ENCODE measurements at places on chromosomes 5 and 9. TPM values are rescaled to one million over a fixed set of nuclear protein-coding genes. Genes with fewer than 3 reads are reported as not detected.

C7 gene
- polyA plus RNA-seq, result 17.1 TPM

PCSK5 gene
- 1.6 TPM for polyA plus RNA-seq

LRRC19 gene
- polyA plus RNA-seq, result not detected

SGCD gene
- 19.7 TPM for polyA plus RNA-seq

GABBR2 gene
- polyA plus RNA-seq, result 3.2 TPM

TMEFF1 gene
- polyA plus RNA-seq, result 0.45 TPM

TOPORS gene
- 20.4 TPM for polyA plus RNA-seq

ARSK gene
- polyA plus RNA-seq, result 12.2 TPM

ANKRD31 gene
- 0.02 TPM for polyA plus RNA-seq

PCDHAC1 gene
- 0.04 TPM for polyA plus RNA-seq

- DNase-seq, result no peak
Measured at GRCh38 chr5:34503379-34504253, 152.5 kb upstream of the RAI14 start.

GRCh38 chr5:150192462-150192861 is 2.6 kb downstream of the SLC6A7 start:
- DNase-seq, result no peak

GRCh38 chr9:72958485-72959281 is 5.8 kb upstream of the ALDH1A1 start:
- DNase-seq, result no peak

GRCh38 chr9:110447476-110447875 is 109.8 kb upstream of the TXNDC8 start:
- no peak for DNase-seq

DNA sequence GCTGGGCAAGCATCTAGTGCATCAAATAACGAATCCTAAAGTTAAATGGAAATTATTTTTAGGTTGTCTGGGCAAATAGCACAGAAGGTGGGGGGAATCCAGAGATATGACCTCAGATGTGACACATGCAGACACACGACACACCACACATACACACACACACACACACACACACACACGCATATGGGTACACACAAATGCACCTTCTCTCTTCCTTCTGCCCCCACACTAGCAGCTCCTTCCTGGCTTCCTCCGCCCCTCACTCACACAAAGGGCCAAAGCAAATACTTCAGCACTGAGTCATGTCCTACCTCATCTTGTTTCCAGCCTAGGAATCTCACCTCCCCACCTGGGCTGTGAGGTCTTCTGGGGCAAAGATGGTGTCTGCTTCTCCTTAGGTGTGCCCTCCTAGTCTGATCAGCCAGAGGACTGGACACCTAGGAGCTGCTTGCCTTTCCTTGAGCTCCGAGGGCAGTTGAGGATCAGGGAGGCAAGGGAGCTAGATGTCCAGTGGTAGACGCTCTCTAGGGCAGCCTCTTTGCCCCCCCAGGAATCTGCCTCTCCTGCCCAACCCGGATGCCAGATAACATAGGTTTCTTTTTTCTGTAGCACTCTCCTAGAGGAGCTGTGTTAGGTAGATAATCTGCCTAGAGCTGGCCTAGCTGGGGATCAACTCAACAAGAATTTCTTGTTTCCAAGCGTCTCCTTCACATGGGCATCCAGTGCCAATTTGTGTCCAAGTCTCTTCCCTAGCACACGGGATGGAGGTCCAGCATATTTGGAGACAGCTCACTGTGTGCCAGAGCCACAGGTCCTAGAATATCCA is 14.3 kb upstream of the JADE2 start:
- no peak for DNase-seq

GRCh38 chr5:109192555-109193281 is 217.1 kb downstream of the PJA2 start:
- no peak for DNase-seq

GRCh38 chr9:85276741-85277140 is 465.0 kb downstream of the AGTPBP1 start:
- DNase-seq, result no peak

GRCh38 chr5:139360384-139360783 is 18.7 kb downstream of the PAIP2 start:
- no peak for DNase-seq

DNA sequence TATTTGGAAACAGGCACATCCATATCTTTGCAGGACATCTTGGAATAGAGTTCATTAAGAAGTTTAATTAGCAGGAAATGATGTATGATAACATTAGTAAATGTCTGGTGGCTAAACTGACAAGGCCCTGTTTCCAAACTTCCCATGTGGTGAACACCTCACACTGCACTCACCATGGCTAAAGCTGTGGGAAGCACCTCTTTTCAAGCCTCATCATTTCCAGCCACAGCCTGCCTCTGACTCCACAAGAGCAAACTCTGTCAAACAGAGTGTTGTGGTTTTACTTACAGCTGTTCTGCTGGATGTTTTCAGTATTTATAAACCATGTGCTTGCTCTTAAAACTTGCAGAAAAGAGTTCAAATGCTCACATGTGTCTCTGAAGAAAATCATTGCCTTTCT is 14.9 kb upstream of the NDUFB6 start:
- DNase-seq, result peak; percentile 13

- DNase-seq, result no peak
Measured at GRCh38 chr9:134123764-134124128, 12.1 kb upstream of the WDR5 start.

- peak; percentile 74 for DNase-seq
Measured at GRCh38 chr5:177419046-177419445, 7.4 kb upstream of the GRK6 start.

- no peak for DNase-seq
Measured at GRCh38 chr5:142206801-142207200, 98.2 kb downstream of the NDFIP1 start.

GRCh38 chr5:4868140-4868735 is 271.9 kb upstream of the ADAMTS16 start:
- DNase-seq, result no peak

GRCh38 chr9:137252555-137253506 is 1.7 kb downstream of the STPG3 start:
- no peak for DNase-seq

Measured in AG04450 (cell line).